ENCODE measurements at places on chromosomes 11 and 22.

GRCh38 chr11:44006917-44007361 is 40.8 kb upstream of the ACCSL start:
- DNase-seq, result no peak

GRCh38 chr11:3094223-3094824 is 37.1 kb upstream of the CARS1 start:
- DNase-seq, result no peak

- no peak for DNase-seq
Observed at GRCh38 chr11:3959015-3959902, 103.8 kb downstream of the STIM1 start.

- no peak for DNase-seq
Observed at GRCh38 chr11:15118431-15118830, 3.7 kb downstream of the INSC start.
